Right lung (tissue), 10 donors: ENCODE measurements at places on chromosomes 2 and 18.

DNA sequence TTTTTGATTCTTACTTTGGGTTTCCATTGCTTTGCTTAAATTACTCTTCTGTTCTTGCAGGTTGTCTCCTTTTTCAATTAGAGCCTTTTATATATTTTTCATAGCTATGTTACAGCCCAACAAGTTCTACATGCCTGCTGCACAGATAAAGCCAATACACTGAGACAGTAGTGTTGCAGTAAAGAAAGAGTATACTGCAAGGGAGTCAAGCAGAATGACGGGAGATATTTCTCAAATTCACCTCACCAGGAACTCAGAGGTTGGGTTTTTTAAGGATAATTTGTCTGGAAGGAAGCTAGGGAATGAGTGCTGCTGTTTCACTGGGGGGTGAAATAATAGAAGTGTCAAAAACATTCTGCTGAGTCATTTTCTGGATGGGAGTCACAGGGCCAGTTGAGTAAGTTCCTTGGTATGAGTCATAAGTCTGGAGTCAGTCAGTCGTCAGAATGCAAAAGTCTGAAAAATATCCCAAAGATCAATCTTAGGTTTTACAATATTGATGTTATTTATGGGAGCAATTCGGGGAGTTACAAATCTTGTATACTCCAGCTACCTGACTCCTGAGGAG is 193.0 kb upstream of the RGPD4 start:
- DNase-seq: no peak

GRCh38 chr2:37637985-37638384 is 33.5 kb downstream of the CDC42EP3 start:
- no peak for DNase-seq

GRCh38 chr2:107932979-107933378 is 53.3 kb upstream of the SLC5A7 start:
- DNase-seq: no peak

- DNase-seq: no peak
Observed at GRCh38 chr2:70475266-70475665, 78.4 kb downstream of the TGFA start.

GRCh38 chr2:106106622-106107508 is 87.2 kb downstream of the UXS1 start:
- DNase-seq: no peak

GRCh38 chr2:8433390-8433789 is 248.5 kb upstream of the ID2 start:
- no peak for DNase-seq

GRCh38 chr18:4842287-4842686 is 354.8 kb downstream of the AKAIN1 start:
- DNase-seq: no peak

DNA sequence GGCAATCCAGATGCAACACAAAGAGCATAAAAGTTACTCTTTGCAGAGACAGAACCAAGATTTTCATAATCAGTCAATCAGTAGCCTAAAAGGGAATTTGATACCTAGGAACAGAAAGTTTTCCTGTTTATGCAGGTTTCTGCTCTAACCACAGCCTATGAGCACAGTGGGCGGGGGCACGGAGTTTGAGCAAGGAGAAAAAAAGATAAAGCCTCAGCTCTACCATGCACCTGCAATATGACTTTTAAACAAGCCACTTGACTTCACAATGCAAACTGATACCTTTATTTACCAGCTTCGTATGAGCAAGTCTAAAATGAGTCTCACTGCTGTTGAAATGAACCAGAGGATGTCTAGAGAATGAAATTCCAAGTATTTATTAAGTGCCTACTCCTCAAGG is 5.6 kb upstream of the LRATD1 start:
- no peak for DNase-seq

- no peak for DNase-seq
Observed at GRCh38 chr18:3286159-3286558, 24.2 kb downstream of the MYL12B start.
